ENCODE measurements at places on chromosomes 4 and X. TPM values are rescaled to one million over a fixed set of nuclear protein-coding genes. Genes with fewer than 3 reads are reported as not detected.

- peaks cover 2% of the 10 kb centered on the region for H3K27me3 ChIP-seq
- H3K4me3 ChIP-seq, result no peak overlapping the region
- H3K27ac ChIP-seq, result no peak overlapping the region
- no peaks in the 10 kb centered on the region for H3K36me3 ChIP-seq
- DNase-seq, result no peak
Observed at GRCh38 chr4:3397128-3397527, 44.6 kb upstream of the HGFAC start.

RTL9 gene
- not detected for total RNA-seq

MAGEA1 gene
- not detected for total RNA-seq

SPANXA1 gene
- not detected for total RNA-seq

DNA sequence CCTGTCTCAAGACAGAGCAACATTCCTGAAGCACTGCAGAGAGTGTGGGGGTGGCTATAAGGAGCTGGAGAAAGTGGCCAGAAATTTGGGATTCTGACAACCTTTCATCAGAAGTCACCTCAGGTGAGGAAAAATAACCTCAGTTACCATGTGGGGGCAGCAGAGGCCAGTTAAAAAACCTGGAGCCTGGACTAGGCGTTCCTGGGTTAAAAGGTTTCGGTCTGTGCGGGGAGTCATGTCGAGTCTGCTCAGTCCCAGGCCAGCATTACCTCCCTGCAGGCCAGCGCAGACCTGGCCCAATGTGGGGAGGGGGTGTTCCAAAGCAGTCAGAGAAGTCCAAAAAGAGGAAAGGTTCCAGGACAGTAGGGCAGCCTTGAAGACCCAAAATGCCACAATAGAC lies 10.9 kb upstream of the NALF2 start:
- peak; percentile 31 for DNase-seq
- peaks cover 1% of the 10 kb centered on the region for H3K27me3 ChIP-seq
- H3K27ac ChIP-seq, result no peak overlapping the region
- no peaks in the 10 kb centered on the region for H3K36me3 ChIP-seq

DNA sequence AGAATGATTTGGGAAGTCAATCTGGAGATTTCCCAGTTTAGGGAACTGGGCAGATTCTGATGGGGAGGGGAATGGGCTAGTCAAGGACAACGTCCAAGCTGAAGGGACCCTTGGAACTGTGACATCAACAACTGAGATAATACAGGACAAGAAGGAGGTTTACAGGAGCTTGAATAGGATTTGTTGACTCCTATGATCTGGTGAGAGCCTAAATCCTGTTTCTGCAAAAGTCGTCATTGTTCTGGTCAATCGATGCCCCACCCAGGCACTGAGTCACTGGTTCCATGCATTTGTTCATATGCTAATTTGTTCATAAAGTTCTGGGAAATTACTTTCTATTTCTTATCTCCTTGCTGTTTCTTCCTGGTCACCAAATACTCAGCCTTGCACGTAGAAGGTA lies 15.3 kb upstream of the PDGFRA start:
- DNase-seq, result no peak
- H3K36me3 ChIP-seq, result no peaks in the 10 kb centered on the region
- H3K27ac ChIP-seq, result no peak overlapping the region
- no peak overlapping the region for H3K4me3 ChIP-seq
- peaks cover 15% of the 10 kb centered on the region for H3K27me3 ChIP-seq
- peaks cover 6% of the 10 kb centered on the region for H3K4me1 ChIP-seq

AFF2 gene
- total RNA-seq, result 1.8 TPM

GRCh38 chrX:24506082-24506481 lies 41.0 kb downstream of the PDK3 start:
- H3K36me3 ChIP-seq, result peaks cover 47% of the 10 kb centered on the region
- H3K27ac ChIP-seq, result no peak overlapping the region
- H3K27me3 ChIP-seq, result no peaks in the 10 kb centered on the region
- H3K4me1 ChIP-seq, result peaks cover 20% of the 10 kb centered on the region
- no peak for DNase-seq
- H3K4me3 ChIP-seq, result no peak overlapping the region

DNA sequence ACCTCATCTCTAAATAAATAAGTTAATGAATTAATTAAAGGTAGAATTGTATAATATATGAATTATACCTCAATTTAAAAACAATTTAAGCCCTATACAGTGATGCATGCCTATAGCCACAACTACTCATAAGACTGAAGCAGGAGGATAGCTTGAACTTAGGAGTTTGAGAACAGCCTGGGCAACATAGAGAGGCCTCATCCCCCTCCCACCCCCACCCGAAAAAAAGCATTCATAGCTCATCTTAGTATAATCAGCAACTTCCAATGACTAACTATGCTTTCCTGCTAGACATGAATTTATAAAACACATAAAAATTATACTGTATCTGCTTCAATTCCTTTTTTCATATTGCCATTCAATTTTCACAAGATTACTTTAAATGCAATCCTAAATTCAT lies 1.6 kb downstream of the LRBA start:
- H3K4me1 ChIP-seq, result peaks cover 27% of the 10 kb centered on the region

GAB3 gene
- 4.5 TPM for total RNA-seq

DNA sequence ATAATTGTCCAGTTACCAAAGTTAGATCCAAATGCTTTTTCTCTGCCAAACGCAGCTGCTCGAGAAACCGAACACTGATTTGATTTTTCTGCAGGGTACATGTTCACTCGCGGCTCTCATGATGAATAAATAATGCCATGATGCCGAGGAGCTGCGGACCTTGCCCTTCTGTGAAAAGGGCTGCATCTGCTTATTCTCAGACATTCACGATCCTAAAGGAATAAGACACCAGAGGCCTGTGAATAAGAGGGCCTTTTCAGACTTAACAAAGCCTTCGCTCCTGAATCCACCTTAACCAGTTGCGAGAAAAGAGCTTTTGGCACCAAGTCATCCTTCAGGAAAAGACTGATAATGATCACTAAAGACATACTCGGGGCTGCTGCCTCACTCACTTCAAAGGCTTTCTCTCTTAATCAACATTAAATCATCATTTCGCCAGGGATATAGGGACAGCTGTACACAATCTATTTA lies 147.5 kb downstream of the FBXO8 start:
- H3K4me1 ChIP-seq, result no peaks in the 10 kb centered on the region
- peaks cover 6% of the 10 kb centered on the region for H3K27me3 ChIP-seq
- H3K36me3 ChIP-seq, result no peaks in the 10 kb centered on the region
- no peak overlapping the region for H3K27ac ChIP-seq

DNA sequence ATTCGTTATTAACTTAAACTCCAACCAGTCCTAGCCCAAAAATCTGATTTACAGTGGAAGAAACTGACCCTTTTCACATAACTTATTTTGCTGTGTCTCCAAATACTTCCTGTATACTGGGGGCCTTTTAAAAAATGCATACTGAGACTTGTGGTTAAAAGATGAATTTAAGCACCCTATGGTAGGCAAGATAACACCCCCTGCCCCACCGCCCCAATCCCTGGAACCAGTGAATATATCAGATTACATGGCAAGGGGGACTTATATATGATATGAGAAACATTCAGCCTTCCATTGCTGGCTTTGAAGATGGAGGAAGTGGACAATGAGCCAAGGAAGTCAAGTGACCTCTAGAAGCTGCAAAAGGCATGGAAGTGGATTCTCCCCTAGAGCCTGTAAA lies 3.1 kb upstream of the CLCN3 start:
- H3K4me1 ChIP-seq, result peaks cover 54% of the 10 kb centered on the region
- no peak for DNase-seq
- no peak overlapping the region for H3K27ac ChIP-seq
- H3K4me3 ChIP-seq, result no peak overlapping the region

CYSLTR1 gene
- total RNA-seq, result 23.8 TPM

DNA sequence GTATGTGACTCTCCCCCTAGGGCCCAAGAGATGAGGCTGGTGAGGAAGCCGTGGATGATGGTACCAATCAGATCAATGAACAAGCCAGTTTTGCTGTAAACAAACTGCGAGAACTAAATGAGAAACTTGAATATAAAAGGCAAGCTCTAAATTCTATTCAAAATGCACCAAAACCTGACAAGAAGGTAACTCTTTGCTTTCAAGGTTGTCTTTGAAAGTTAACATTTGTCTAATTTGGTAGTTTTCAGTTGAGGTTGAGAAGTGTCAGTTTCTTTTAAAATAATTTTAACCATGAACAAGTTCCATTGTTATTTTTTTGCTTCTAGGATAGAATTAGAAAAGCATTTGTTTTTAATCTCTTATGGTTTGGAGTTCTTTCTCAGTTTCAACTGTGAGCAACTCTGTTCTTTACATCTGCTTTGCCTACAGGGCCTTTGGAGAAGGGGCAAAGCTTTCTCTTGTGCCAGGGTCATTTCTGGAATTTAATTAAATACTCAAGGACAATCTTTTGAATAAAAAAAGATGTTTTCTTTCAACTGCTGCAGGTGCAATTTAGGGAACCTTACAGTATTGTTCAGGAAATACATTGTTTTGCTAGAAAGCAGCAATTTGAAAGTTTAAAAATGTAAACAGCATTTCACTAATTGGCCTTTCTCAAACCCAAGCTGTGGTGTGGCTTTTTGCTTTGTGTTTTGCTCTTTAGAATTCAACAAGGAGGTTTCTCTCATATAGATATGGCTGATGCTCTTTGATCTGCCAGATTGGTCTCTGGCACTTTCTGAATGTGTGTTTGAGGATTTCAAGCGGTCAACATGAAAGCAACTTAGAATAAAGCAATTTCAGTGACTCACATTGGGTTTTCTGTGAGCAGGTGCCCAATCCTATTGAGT lies 62.9 kb downstream of the LRP2BP start:
- no peak overlapping the region for H3K4me3 ChIP-seq
- H3K4me1 ChIP-seq, result no peaks in the 10 kb centered on the region
- H3K27me3 ChIP-seq, result no peaks in the 10 kb centered on the region
- peaks cover 10% of the 10 kb centered on the region for H3K36me3 ChIP-seq

DNA sequence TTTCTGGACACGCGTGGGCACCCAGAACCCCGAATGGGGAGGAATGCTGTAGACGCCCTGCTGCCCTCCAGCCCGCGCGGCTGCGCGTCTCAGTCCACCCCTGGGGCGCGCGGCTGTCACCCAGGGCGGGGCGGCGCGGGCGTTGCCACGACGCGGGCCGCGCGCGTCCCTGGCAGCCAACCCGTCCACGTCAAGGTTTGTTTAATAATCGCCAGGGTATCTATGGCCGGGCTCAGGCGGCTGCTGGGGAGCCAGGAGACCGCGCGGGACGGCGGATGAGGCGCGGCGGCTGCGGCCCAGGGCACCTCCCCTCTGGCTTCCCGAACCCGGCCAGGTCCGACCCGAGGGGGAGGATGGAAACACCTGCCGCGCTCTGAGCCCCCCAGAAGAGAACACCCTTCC lies at the start of gene SPATA18:
Gene SPATA18, plus strand, starts transcription at position 92 of the 402 bp plus-strand sequence. CDS start 401 bp downstream, outside the sequence.
- no peaks in the 10 kb centered on the region for H3K36me3 ChIP-seq
- no peak within 1 kb of the TSS for H3K27ac ChIP-seq
- H3K27me3 ChIP-seq, result peaks cover 69% of the 10 kb centered on the region
- DNase-seq, result no peak
- peak within 1 kb of the TSS; percentile 72 for H3K4me3 ChIP-seq
- peaks cover 15% of the 10 kb centered on the region for H3K4me1 ChIP-seq

DMD gene
- 0.83 TPM for total RNA-seq

DNA sequence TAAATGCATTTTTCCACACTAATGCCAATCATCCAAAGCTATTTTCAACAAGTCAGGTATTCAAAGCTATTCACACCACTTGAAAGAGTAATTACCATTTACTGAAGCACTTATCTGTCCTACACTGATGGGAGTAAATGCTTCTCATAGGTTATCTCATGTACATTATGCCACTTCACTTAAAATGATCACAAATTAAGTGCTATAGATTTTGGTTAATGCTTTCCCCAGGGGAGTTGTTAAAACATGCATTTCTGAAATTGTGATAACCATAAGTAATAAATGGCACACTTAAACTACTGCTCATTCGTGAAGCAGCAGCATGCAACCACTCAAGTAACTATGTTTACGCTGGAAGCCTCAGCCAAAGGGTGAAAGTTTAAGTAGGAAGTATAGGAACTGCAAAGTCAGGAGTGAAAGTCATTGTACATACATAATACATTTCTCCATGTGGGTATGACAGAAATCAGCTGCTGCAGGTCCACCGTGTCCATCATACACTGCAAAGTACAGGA lies 6.6 kb downstream of the PPM1K start:
- H3K36me3 ChIP-seq, result peaks cover 62% of the 10 kb centered on the region
- H3K27me3 ChIP-seq, result no peaks in the 10 kb centered on the region
- H3K27ac ChIP-seq, result no peak overlapping the region
- DNase-seq, result no peak

DNA sequence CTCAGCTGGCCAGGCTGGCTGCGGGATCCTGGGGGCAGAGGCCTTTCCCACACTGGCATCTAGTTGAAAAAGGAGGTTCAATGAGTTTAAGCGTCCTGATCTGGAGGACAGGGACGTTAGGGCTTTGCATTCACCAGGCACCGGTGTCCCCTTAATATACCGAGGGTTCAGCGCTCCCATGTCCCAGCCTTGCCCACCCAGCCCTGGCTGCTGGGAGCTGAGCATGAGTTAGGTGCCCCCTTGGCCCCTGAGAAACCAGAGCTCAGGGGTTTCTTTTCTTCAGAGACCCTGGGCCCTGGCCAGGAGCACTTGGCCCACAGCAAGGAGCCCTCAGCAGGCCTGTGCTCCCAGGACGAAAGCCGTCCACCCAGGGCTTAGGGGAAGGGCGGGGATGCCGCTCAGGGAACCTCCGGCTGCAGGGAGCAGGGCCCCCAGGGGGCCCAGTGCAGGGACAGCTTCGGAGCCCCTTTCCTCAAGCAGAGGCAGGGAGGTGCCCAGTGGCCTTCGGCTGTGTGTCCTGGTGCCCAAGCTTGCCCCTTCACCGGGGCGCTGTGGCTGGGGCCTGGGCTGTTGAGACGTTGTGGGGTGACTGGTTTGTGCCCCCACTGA lies 20.9 kb upstream of the DUSP9 start:
- no peaks in the 10 kb centered on the region for H3K4me1 ChIP-seq
- no peak overlapping the region for H3K4me3 ChIP-seq
- H3K36me3 ChIP-seq, result no peaks in the 10 kb centered on the region
- H3K27me3 ChIP-seq, result peaks cover 4% of the 10 kb centered on the region

DNA sequence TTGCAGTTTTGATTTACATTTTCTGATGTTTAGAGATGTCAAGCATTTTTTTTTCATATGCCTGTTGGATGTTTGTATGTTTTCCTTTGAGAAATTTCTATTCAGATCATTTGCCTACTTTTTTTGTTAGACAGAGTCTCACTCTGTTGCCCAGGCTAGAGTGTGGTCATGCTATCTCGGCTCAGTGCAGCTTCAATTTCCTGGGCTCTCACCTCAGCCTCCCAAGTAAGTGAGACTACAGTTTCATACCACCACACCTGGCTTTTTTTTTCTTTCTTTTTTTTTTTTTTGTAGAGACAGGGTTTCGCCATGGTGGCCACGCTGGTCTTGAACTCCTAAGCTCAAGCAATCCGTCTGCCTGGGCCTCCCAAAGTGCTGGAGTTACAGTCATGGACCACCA lies 291.7 kb downstream of the SLITRK2 start:
- DNase-seq, result no peak
- no peaks in the 10 kb centered on the region for H3K4me1 ChIP-seq
- H3K27ac ChIP-seq, result no peak overlapping the region

NSUN7 gene
- total RNA-seq, result not detected

PARM1 gene
- total RNA-seq, result not detected

DNA sequence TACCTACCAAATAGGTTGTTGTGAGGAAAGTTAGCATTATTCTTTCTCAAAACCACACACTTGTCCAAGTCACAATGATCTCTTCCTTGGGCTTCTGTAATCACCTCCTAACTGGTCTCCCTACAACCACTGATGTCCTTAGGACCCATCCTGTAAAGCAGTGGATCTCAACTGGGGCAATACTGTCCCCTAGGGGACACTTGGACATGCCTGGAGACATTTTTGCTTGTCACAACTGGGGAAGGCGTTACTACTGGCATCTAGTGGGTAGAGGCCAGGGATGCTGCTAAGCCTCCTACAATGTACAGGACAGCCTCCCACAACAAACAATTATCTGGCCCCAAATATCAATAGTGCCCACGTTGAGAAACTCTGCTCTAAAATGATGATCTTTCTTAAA lies 118.7 kb upstream of the AP1S2 start:
- no peaks in the 10 kb centered on the region for H3K36me3 ChIP-seq
- no peak overlapping the region for H3K4me3 ChIP-seq
- no peaks in the 10 kb centered on the region for H3K27me3 ChIP-seq
- H3K27ac ChIP-seq, result no peak overlapping the region
- H3K4me1 ChIP-seq, result no peaks in the 10 kb centered on the region
